ENCODE measurements at places on chromosomes 1 and 21.

- no peak for DNase-seq
Observed at GRCh38 chr1:99758073-99758511, 8.3 kb downstream of the FRRS1 start.

DNA sequence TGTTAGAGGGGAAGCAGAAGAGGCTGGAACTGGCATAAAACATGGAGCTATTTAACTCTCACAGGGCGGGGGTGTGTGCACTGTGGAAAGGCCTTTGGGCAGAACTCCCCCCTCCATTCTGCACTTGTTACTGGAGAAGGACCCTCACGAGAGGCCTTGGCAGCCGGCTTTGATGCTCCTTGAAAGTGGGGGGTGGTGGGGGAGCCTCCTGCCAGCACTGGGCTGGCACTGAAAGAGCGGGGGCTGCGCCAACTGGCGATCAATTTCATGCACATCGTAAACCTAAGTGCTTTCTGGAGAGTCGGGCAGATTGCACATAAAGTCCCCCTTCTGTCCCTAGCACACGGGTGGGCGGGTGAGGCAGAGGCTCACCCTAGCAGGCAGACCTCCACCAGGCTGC is 28.9 kb downstream of the FOXO6 start:
- DNase-seq: no peak

- DNase-seq: no peak
Observed at GRCh38 chr1:199843861-199844260, 183.6 kb upstream of the NR5A2 start.

GRCh38 chr1:24986372-24986965 is 56.4 kb upstream of the RUNX3 start:
- DNase-seq: no peak

- DNase-seq: no peak
Observed at GRCh38 chr1:171935086-171935485, 93.8 kb downstream of the DNM3 start.

DNA sequence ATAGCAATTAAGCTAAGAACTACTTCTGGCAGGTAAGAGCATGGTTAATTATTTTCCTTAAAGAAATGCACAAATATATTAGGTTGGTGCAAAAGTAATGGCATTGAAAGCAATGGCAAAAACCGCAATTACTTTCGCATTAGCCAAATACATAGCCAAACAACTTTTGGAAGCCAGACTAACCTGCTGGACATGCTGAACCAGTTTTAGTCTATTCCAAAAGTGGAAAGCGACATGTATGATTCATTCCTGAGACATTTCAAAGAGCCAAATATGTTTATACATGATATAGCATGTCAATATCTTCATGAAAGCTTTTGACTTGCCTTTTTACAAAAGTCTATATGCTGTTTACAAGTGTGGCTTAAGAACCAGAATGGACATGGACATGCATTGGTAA is 23.4 kb upstream of the DR1 start:
- DNase-seq: no peak

DNA sequence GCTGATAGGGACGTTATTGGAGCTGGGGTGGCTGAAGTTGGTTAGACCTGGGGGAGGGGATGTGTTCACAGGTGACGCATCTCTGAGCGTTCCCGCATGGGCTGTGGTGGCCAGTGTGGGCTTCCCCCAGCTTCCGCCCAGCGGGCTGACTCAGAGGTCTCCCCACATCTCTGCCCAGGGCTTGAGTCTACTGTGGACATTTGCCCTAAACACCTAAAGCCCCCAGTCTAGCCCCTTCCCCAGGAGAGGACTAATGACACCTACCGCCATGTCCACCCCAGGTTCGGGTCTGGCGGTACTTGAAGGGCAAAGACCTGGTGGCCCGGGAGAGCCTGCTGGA is 2.0 kb downstream of the AGRN start:
- peak; percentile 28 for DNase-seq

DNA sequence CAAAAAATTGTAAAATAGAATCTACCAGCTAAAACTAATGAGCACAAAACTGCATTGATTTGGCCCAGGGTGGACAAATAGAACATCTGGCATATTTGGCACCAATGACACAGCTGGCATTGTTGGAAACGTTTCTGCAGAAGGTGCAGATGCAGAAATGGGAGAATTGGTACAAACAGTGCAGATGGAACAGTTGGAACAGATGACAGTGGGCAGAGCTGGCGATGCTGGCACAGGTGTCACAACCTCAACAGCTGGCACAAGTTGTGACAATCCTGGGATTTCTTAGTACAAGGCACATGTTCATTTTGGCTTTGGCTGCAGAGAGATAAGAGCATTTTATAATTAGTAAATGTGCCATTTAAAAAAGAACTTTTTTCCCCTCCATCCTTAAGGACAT is 91.1 kb upstream of the ZBTB18 start:
- no peak for DNase-seq

- DNase-seq: no peak
Observed at GRCh38 chr1:45848097-45848496, 44.7 kb downstream of the MAST2 start.

All from K562 (cell line).